Upper lobe of right lung (tissue), 1 donor: ENCODE measurements at places on chromosomes 7 and 10. TPM values are rescaled to one million over a fixed set of nuclear protein-coding genes. Genes with fewer than 3 reads are reported as not detected.

DNA sequence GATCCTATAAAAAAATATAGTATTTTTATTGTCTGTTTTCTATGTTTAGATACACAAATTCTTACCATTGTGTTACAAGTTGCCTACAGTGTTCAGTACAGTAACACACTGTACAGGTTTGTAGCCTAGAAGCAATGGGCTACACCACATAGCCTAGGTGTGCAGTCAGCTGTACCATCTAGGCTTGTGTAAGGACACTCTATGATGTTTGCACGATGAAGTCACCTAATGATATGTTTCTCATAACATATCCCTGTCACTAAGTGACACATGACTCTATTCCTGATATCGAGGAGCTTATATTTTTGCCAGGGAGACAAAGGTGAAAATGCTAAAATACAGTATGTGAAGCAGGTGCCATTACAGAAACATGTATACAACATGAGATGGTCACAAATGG, 18.6 kb downstream of the ZNF25 start:
- no peak overlapping the region for H3K27ac ChIP-seq
- DNase-seq = no peak
- H3K27me3 ChIP-seq = no peaks in the 10 kb centered on the region
- peaks cover 66% of the 10 kb centered on the region for H3K36me3 ChIP-seq
- H3K4me1 ChIP-seq = no peaks in the 10 kb centered on the region

DNA sequence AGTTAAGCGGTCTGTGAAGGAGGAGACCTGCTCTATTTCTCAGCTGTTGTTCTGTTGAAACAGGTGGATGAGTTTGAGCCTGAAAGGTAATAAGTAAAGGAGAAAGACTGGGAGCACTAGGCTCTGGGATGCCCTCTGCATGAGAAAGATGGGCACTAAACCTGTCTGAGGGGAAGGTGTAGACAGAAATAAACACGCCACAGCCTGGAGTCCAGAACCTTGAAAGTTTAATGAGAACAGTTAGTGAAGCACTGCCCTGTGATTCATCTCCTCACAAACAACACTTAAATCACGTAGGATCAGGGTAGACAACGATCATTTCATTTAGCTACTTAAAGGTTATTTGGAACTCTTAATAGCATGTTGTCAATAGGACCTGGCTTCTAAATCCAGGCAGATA, 193.1 kb downstream of the PHTF2 start:
- DNase-seq = no peak
- no peaks in the 10 kb centered on the region for H3K27me3 ChIP-seq
- no peak overlapping the region for H3K4me3 ChIP-seq

DNA sequence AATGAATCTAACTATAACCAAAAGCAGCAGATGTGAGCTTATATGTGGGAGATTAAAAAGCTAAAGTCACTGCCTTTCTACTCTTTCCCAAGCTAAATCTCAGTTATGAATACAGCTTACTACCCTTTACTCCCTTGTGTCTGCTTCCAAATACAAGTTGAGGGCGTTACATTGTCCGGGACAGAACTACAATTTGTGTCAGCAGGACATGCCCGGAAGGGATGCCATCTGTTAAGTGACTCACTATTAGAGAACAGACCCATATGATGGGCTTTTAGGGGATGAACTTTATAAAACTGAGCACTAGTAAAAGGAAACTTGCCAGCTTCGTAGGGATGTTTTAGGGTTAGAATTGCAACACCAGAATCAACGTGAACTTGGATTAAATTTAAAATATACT, 299.7 kb upstream of the CSTF2T start:
- H3K36me3 ChIP-seq = no peaks in the 10 kb centered on the region
- no peaks in the 10 kb centered on the region for H3K27me3 ChIP-seq
- no peak overlapping the region for H3K4me3 ChIP-seq
- DNase-seq = no peak

GRCh38 chr7:65269150-65269856, 104.4 kb upstream of the ZNF92 start:
- H3K36me3 ChIP-seq = no peaks in the 10 kb centered on the region
- peaks cover 8% of the 10 kb centered on the region for H3K4me1 ChIP-seq
- peaks cover 34% of the 10 kb centered on the region for H3K27me3 ChIP-seq
- peak overlapping the region; percentile 8 for H3K4me3 ChIP-seq
- H3K27ac ChIP-seq = no peak overlapping the region
- peak; percentile 59 for DNase-seq

- DNase-seq = peak; percentile 42
- no peaks in the 10 kb centered on the region for H3K27me3 ChIP-seq
- no peaks in the 10 kb centered on the region for H3K36me3 ChIP-seq
- H3K4me3 ChIP-seq = no peak overlapping the region
Measured at GRCh38 chr10:1149793-1150637, 93.8 kb downstream of the WDR37 start.

The PCLO gene
- 5.3 TPM for total RNA-seq

The ASB10 gene
- not detected for total RNA-seq

The PIK3CG gene
- 15.7 TPM for total RNA-seq
